ENCODE measurements at places on chromosomes 3 and 15.

- DNase-seq = no peak
Measured at GRCh38 chr3:5227812-5228211, 40.3 kb downstream of the EDEM1 start.

DNA sequence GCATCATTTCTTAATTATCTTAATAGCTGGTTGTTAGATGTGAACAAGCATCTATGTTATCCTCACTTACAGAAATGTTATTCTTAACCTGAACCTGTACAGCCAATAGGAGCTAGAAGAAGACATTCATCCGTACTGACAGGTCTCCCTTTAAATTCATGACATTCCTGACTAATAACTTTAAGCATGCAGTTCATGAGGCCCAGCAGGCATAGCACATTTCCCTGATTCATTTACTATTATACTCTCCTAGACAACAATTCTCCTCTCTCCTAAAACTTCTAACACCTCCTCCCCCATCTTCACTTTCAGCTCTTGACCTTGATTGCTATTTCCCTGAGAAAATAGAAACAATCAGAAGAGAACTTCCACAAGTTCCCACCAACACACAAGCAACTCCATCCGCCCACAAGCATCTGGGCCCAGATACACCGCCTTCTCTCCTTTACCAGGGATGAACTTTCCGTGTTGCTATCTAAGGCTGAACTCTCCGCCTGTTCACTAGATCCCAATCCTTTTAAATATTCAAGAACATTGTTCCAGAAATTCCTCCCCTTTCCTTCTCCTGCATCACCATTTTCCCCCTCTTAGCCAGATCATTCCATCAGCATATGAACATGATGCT lies 62.9 kb upstream of the SPRED1 start:
- no peak for DNase-seq

DNA sequence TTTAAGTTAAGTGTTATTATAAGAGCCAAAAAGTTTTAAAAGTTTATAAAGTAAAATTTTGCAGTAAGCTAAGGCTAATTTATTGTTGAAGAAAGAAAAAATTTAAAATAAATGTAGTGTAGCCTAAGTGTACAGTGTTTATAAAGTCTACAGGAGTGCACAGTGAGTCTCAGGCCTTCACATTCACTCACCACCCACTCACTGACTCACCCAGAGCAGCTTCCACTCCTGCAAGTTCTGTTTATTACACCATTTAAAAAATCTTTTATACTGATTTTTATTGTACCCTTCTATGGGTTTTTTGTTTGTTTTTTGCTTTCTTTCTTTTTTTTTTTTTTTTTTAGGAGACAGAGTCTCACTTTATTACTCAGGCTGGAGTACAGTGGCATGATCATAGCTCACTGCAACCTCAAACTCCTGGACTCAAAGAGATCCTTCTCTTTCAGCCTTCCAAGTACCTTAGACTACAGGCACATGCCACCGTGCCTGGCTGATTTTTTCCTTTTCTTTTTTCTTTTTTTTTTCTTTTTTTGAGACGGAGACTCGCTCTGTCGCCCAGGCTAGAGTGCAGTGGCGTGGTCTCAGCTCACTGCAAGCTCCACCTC lies 25.9 kb downstream of the CSTA start:
- DNase-seq = no peak

DNA sequence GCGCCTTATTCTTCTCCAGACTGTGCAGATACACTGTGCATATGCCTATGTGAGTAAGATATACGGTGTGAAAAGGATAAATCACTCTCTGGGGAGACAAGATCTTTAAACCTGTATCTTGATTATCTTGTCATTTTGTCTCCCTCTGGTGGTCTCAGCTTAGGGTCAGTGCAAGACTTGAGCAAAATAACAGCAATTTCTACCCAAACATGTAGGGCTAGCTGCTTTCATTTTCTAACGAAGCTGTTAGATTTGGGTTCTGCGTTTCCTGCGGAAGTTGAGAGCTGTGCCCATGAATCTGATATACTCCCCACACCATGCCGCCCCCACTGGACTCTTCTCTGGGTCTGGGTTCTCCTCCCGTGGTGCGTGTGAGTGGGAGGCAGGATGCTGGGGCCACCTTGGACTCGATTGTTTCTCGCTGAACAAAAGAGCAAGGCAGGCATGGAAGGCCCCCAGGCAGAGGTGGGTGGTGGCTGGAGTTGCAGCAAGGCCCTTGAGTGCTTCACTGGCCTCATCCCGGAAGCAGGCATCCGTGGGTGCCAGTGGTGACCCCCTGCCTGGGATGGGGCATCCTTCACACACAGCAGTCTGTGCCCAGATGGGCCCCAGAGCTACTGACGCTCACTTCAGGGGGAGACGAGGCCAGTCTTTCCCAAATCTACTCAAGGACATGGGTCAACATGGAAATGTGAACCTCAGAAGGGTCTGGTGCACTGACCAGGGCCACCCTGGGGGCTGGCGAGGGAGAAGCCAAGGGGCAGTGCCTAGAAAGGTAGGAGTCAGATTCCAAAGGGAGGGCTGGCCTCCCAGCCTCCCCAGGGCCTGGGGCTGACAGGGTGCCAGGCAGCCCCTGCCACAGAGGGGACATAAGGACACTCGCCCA lies 179.6 kb downstream of the NSMCE3 start:
- no peak for DNase-seq

GRCh38 chr3:196837819-196838420 lies 29.8 kb upstream of the SENP5 start:
- DNase-seq = peak; percentile 68

- DNase-seq = no peak
Measured at GRCh38 chr3:73448761-73449301, 175.9 kb downstream of the PDZRN3 start.

GRCh38 chr3:62774221-62774620 lies 101.0 kb downstream of the CADPS start:
- no peak for DNase-seq

GRCh38 chr15:27258287-27258686 lies 287.3 kb downstream of the GABRG3 start:
- DNase-seq = no peak

DNA sequence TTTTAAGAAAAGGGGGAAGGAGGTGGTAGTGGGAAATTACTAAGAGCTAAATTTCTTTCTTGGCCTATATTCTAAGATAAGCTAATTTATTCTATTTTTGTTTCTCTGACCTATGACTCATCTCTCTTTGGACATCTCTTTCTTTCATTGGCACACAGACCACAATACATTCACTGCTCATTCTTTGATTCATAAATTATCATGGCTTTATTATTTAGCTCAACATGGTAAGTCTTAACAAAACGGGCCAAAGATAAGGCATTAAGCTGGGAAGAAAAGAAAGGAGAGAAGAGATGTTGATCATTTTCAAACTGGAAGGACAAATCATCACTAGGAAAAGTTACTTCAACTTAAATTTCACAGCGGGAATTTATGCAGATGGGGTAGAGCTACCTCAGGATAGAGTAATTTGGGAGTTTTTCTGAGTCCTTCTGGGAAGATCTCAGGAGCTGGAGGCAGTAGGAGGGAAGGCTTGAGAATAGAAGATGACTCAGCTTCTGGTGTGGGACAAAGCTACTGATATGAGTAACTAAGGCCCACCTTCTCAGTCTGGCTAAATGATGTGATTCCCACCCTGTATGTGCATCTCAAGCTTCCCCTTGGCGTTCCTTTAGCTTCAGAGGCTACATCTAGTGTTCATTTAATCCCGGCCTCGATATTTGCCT lies 7.5 kb upstream of the ALCAM start:
- no peak for DNase-seq
